ENCODE measurements at places on chromosomes 5 and 9. TPM values are rescaled to one million over a fixed set of nuclear protein-coding genes. Genes with fewer than 3 reads are reported as not detected.

Gene BNC2
- 28.8 TPM for total RNA-seq

Gene HMCN2
- total RNA-seq, result 0.09 TPM

Gene RAI14
- 56.6 TPM for total RNA-seq

Gene PCDHB14
- 0.63 TPM for total RNA-seq

Gene GRM6
- total RNA-seq, result under 0.01 TPM

Gene DTWD2
- total RNA-seq, result 0.52 TPM

Gene MCTP1
- total RNA-seq, result 4.4 TPM

Gene SHISAL2B
- total RNA-seq, result 0.16 TPM
